ENCODE measurements at places on chromosomes 11 and 22. TPM values are rescaled to one million over a fixed set of nuclear protein-coding genes. Genes with fewer than 3 reads are reported as not detected.

DNA sequence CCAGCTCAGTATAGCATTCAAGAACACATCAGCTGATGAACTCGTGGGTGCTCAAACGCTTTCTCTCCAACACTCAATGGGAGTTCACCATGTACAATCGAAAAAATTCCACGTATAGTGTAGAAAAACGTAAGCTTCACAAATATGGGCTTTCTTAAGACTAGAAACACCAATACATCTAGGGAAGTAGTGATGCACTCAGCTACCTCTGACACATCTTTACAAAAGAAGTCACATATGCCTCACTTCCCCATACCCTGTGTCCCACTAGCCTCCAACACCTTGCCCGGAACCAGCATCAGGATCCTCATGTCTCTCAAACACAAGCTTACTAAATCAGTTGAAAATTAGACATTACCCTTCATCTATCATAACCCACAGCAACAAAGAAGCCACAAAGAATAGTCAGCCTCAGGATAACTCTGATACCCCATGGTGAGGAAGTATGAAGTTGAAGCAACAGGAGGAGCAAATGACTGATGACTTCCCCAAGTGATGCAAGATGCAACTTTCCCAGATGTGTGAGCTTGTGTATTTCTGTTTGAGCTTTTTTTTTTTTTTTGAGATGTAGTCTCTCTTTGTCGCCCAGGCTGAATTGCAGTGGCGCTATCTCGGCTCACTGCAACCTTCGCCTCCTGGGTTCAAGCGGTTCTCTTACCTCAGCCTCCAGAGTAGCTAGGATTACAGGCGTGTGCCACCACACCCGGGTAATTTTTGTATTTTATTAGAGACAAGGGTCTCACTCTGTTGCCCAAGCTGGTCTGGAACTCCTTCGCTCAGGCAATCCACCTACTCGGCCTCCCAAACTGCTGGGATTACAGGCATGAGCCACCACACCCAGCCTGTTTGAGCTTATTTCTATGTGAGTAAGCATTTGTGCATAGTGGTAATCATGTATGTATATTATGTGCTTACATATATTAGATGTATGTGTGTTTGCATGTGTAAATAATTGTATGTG lies 8.5 kb upstream of the DENND5A start:
- no peak for DNase-seq
- H3K4me3 ChIP-seq: no peak overlapping the region
- peaks cover 3% of the 10 kb centered on the region for H3K36me3 ChIP-seq
- H3K27me3 ChIP-seq: peaks cover 2% of the 10 kb centered on the region

GRCh38 chr11:68457216-68457897 lies 3.2 kb upstream of the PPP6R3 start:
- no peak overlapping the region for H3K27ac ChIP-seq
- peaks cover 4% of the 10 kb centered on the region for H3K36me3 ChIP-seq
- H3K4me3 ChIP-seq: no peak overlapping the region
- no peak for DNase-seq
- peaks cover 6% of the 10 kb centered on the region for H3K4me1 ChIP-seq

GRCh38 chr11:119295178-119295577 lies 21.8 kb downstream of the MCAM start:
- H3K27me3 ChIP-seq: no peaks in the 10 kb centered on the region
- H3K27ac ChIP-seq: no peak overlapping the region
- no peak for DNase-seq
- no peaks in the 10 kb centered on the region for H3K4me1 ChIP-seq
- H3K4me3 ChIP-seq: no peak overlapping the region

- peaks cover 7% of the 10 kb centered on the region for H3K36me3 ChIP-seq
- no peak for DNase-seq
- H3K4me1 ChIP-seq: peaks cover 35% of the 10 kb centered on the region
These were observed 74.6 kb downstream of the RAB30 start for GRCh38 chr11:82996966-82997606.

GRCh38 chr11:17655682-17656081 lies 63.7 kb upstream of the MYOD1 start:
- H3K4me1 ChIP-seq: no peaks in the 10 kb centered on the region
- DNase-seq: no peak
- peaks cover 4% of the 10 kb centered on the region for H3K27me3 ChIP-seq
- peaks cover 4% of the 10 kb centered on the region for H3K36me3 ChIP-seq
- H3K4me3 ChIP-seq: no peak overlapping the region

GRCh38 chr11:134754521-134755198 lies 342.6 kb upstream of the B3GAT1 start:
- no peaks in the 10 kb centered on the region for H3K4me1 ChIP-seq
- H3K36me3 ChIP-seq: no peaks in the 10 kb centered on the region
- no peak overlapping the region for H3K4me3 ChIP-seq
- no peak for DNase-seq

- H3K27ac ChIP-seq: peak overlapping the region; percentile 32
- DNase-seq: no peak
- H3K36me3 ChIP-seq: peaks cover 2% of the 10 kb centered on the region
- no peak overlapping the region for H3K4me3 ChIP-seq
- H3K4me1 ChIP-seq: peaks cover 32% of the 10 kb centered on the region
- H3K27me3 ChIP-seq: no peaks in the 10 kb centered on the region
These were observed 46.4 kb downstream of the PPP6R3 start for GRCh38 chr11:68506908-68507307.

DNA sequence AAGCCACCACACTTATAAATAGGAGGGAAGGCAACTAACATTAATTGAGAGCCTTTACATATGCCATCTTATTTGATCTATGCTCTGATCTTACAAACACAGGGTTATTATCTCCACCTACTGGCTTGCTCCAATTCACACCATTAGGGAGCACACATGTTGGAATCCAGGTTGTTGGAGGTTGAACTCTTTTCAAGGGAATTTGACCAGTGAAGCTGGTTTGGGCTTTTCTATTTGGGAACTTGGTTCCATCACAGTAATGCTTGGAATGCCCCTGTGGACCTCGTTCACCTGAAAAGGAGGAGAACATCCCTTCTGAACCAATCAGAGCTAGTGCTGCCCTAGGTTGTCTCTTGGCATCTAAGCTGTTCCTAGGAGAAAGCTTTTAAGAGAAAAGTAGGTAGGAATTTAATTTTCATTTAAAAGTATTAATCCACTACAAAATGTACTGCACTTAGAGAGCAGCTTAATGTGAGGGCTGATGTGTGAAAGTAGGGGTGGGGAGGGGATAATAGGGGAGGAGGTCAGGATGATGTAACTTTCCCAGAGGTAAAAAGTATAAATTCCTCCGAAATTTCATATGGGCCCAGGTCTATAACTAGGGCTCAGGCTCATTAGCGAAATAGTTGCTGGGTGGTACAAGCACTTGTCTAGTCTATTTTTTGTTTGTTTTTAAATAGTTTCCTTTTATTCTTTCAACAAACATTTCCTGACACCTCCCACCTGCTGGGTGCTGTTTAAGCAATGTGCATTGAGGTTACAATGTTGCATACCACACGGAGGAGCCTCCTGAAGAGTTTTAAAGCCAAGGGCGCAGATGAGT lies 7.6 kb upstream of the MICAL2 start:
- no peak for DNase-seq
- H3K4me3 ChIP-seq: no peak overlapping the region
- no peak overlapping the region for H3K27ac ChIP-seq

Gene SYNGR1
- 2.9 TPM for total RNA-seq
